ENCODE measurements at places on chromosomes 6 and 20. TPM values are rescaled to one million over a fixed set of nuclear protein-coding genes. Genes with fewer than 3 reads are reported as not detected.

DNA sequence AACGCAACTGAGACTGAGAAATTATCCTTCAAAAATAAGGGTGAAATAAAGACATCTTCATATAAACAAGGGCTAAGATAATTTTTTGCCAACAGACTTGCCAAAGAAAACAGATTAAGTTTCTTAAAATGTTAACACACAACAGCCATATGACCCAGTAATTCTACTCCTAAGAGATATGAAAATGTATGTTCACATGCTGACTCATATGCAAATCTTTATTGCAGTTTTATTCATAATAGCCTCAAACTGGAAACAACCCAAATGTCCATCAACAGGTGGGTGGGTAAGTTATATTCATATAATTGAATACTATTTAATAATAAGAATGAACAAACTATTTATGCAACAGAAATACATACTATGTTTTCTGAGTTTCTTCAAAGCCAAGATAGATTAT, 140.1 kb downstream of the REV3L start:
- no peak for DNase-seq

GRCh38 chr6:38783443-38784228, 68.5 kb downstream of the DNAH8 start:
- no peak for DNase-seq

GRCh38 chr6:131258010-131258652, 122.9 kb downstream of the AKAP7 start:
- DNase-seq, result no peak

DNA sequence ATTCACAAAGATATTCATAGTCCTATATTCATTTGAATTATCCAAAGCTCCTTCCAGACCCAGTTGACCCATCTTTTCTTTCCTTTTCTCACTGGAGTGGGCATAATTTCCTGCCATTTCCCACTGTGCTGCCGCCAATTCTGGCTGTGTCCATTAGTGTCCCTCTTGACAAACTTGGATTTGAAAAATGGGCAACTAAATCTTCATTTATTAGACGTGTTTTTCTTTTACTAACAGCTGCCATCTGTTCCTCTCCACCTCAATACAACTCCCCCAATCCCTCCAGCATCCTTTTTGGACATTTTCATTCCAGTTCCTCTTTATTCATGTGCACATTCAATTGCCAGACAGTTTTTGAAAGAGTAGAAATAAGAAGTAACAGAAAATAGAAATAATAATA, 90.5 kb downstream of the PCSK2 start:
- no peak for DNase-seq

DNA sequence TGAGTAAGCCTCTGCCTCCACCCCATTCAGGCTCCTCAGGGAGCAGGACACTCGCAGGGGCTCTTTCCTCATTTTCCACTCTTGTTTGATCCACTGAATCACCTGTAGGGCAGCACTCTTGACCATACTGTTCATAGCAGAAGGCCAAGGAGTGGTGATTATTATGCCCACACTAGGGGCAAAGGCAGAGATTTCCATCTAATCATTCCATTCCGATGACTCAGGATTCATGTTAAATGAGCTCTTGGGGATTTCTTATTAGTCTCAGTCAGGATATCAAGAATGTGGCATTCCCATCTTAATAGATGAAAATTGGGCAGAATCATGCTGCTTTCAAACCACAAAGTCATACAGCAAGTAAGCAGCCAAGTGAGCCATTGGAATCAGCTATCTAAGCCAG, 101.9 kb upstream of the MOCS1 start:
- DNase-seq, result no peak

DNA sequence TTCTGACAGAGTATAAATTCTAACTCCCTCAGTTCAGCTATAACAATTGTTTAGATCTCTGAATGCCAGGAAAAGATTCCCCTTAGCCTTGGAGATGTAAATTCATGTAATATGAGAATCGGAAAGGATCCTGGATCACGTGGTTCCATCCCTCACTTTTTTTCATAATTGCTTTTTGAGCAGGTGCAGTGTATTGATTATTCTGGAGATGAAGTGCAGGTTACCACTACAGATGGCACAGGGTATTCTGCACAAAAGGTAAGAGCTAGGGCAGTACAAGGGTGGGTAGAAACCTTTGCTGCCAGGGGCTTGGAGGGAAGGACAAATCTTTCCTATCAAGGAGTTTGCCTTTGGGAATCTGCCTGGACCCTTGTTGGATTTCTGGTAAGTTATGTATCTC, 52.7 kb downstream of the KDM1B start:
- DNase-seq, result no peak

Gene POLR1C
- 31.7 TPM for total RNA-seq

Gene TMEM244
- not detected for total RNA-seq
